ENCODE measurements at places on chromosomes 3 and 15.

DNA sequence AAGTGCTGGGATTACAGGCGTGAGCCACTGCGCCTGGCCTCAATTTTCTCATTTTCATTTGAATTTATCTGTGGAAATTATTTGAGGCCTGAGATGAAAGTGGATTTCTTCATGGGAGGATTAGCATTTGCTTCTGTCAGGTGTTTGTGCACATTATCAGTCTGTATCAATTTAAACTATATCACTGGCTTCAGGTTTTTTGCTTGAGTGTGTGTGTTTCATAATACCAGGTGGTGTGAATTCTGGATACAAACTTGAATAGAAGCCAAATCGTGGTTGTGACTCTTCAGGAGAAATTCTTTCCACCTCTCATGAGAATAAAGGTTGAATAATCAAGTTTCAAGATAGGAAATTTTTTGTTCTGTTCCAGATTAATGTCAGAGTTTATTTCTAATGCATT lies 56.4 kb downstream of the CGGBP1 start:
- DNase-seq = no peak

GRCh38 chr15:74414603-74415338 lies 19.0 kb downstream of the SEMA7A start:
- DNase-seq = no peak

DNA sequence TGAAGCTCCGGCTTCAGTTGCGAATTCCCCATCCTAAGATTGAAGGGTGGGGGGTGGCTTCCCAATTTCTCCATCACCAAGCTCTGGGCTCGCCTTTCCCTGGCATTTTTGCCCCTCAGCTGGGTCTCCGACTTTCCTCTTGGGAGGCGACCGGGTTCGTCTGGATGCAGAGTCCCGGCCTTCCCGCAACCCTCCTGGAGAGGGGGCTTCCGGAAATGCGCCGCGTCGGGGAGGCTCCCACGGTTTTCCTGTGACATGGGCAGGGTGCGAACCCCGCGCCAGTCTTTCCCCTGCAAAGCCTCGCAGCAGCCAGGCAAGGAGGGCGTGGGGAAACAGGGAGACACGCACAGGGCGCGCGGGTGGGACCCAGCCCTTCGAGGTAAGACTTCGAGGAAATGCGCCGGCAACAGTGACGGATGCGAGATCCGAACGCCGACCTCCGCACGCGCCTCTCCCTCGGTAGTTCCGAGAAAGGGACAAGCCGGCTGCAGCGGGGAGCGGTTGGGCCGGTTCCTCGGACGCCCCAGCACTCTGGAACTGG lies 466 bp upstream of the HCN4 start:
- DNase-seq = no peak

DNA sequence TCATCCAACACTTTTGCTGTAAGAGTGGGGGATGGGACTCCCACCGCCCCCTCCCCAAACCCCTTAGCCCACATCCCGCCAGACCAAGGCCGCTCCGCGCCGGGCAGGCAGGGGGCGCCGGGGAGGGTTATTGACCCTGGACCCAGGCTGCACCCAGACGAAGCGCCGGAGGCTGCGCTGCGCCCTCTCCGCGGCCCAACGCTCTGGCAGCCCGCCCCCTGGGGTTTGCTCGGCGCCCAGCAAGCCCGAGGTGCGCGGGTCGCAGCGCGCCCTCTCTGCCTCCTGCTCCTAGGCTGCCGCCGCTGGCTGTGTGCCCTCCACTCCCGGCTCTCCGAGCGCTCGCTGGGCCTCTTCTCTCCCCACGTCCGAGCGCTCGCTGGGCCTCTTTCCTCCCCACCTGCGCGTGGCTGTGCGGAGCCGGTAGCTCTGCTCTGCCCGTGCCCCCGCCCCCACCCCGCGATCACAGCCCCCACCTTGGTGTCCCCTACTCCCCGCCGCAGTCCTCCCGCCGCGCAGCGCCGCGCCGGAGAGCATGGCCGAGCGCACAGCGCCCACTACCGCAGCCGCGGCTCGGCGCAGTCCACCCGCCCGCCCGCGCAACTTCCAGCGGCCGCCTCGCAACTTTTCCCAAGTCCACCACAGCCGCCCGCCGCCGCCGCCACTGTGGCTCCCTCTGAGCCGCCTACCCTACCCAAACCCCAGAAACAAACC lies 1.2 kb downstream of the MECOM start:
- peak; percentile 49 for DNase-seq

GRCh38 chr3:171833789-171834460 lies 9.2 kb upstream of the TMEM212 start:
- DNase-seq = peak; percentile 53

GRCh38 chr3:106458952-106459351 lies 590.1 kb upstream of the CBLB start:
- no peak for DNase-seq

GRCh38 chr15:81666839-81667238 lies 292.8 kb upstream of the TMC3 start:
- no peak for DNase-seq

GRCh38 chr3:20769430-20769829 lies 583.4 kb upstream of the SGO1 start:
- no peak for DNase-seq

DNA sequence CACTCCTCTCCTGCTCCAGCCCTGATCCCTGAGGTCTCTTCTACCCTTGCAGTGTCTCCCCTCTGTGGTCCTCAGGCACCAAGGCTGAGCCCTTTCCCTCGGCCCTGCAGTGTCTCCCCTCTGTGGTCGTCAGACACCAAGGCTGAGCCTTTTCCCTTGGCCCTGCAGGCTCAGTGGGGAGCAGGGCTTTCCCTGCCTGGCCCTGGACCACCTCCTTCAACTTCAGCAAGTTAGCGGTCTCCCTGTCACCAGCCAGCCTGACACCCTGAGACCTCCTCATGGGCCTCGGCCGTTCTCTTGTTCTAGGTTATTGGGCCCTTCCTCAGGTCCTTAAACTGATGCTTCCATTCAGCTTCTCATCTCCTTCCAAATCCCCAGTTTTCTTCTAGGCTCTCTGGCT lies 4.3 kb downstream of the NRROS start:
- no peak for DNase-seq

DNA sequence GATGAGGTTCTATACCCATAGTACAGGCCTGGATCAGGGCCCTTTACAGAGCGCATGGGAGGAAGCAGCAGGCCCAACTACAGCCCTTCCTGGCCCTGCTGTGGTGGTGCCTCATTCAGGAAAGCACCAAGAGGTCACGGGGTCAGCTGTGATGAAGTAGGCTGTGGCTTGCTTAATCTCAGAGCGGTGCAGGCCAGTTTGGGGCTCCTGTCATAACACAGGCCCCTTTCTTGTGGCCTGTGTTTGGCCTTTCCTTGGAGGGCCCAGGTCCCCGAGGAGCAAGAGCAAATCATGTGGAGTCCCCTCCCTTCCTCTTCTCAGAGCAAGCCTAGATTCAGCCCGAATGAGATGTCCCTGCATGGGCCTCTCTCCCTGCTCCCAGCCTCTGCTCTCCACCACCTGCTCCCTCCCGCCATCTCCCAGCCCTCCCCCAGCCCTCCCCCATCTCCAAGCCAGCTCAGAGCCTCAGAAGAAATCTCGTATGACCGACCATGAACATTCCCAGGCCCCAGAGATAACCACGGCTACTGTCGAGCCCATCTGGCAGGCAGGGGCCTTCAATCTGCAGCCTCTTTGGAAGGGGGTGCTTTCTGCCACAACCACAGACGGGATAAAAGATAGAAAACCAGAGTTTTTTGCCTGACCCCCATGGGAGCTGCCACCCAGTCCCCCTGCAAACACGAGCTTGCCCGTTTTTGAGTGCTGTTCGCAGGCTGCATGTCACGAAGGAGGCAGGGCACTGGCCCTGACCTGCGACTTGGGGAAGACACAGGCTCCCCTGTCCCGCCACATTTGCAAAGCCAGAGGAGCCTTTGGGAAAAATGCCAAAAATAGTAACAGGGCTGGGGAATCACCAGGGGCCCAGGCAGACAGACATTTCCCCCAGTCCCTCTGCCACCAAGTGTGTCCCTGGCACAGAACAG lies 32.3 kb upstream of the DUSP7 start:
- peak; percentile 45 for DNase-seq

- no peak for DNase-seq
These were observed 242.2 kb downstream of the SLCO3A1 start for GRCh38 chr15:92095693-92096092.

- DNase-seq = no peak
These were observed 376.8 kb upstream of the C2CD4B start for GRCh38 chr15:62541846-62542245.

- no peak for DNase-seq
These were observed 45.5 kb downstream of the ZIC4 start for GRCh38 chr3:147360646-147361453.

- peak; percentile 68 for DNase-seq
These were observed 80.2 kb downstream of the WNT5A start for GRCh38 chr3:55406696-55407425.

All from fibroblast of skin of right biceps (primary cell).